ENCODE measurements at places on chromosomes 12 and 14.

DNA sequence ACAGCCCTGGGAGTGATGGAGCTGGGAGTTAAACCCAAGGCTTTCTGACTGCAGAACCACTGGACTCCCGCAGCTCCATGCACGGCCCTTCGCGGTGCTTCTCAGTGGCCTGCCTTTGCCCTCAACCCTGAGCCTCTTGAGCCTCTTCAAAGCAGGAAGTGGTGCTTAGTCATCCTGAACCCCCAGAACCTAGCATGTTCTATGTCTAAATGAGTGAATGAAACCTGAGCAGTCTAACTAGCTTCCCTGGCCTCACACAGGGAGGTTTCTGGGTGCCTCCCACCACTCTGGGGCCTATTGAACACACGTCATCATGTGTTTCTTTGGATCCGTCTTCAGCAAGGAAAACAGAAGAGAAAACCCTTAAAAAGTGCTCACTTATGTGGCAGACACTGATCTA lies 117.9 kb upstream of the SFSWAP start:
- DNase-seq, result peak; percentile 9

- DNase-seq, result peak; percentile 77
These were observed 57.9 kb downstream of the TRPV4 start for GRCh38 chr12:109775172-109775881.

- DNase-seq, result no peak
These were observed 305.6 kb downstream of the RAD51B start for GRCh38 chr14:68124979-68125731.

DNA sequence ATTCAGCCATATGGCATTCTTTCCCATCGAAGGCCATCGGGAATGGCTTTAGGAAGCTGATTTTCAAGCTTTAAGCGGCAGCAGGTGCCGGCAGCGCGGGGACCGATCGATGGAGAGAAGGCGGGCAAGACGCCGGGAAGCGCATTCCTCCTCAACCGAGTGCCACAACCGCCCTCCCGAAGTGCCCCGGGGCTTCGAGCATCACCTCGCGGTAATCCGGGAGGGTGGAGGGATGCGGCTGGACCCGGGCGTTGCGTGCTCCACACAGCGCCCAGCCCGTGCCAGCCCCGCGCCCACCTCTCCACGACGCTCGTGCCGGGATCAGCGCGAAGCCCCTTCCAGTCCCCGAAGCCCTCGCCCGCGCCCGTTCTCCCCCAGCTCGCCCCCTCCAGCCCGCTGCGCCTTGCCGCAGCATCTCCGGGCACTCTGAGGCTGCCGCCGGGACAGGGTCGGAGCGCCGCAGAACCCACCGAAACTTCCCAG lies 3.2 kb downstream of the USP44 start:
- DNase-seq, result peak; percentile 38

GRCh38 chr14:58258156-58258555 lies 13.5 kb downstream of the PSMA3 start:
- no peak for DNase-seq

- DNase-seq, result no peak
These were observed 213.6 kb downstream of the KIF26A start for GRCh38 chr14:104351849-104352492.

GRCh38 chr12:118102070-118102469 lies 1.7 kb downstream of the VSIG10 start:
- no peak for DNase-seq

GRCh38 chr12:6684609-6685008 lies 4.6 kb downstream of the ZNF384 start:
- peak; percentile 45 for DNase-seq

- no peak for DNase-seq
These were observed 228.6 kb upstream of the RTL1 start for GRCh38 chr14:101132051-101132571.

GRCh38 chr12:100138803-100139098 lies 3.9 kb downstream of the BLTP3B start:
- DNase-seq, result no peak

GRCh38 chr12:20211981-20212421 lies 156.3 kb upstream of the PDE3A start:
- no peak for DNase-seq

GRCh38 chr12:86729739-86730138 lies 473.5 kb upstream of the MGAT4C start:
- DNase-seq, result no peak

DNA sequence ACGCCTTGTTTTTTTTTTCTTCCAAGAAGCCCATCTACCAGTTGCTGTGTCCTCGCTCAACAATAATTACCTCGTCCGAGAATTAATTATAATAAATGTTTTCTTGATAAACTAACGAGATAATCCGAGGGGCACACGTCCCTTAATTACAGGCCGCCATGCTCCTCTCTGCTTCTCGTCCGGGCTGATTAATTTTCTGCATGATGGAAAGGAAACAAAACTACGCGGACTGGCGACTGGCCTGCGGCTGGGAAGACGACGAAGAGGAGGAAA lies 2.2 kb downstream of the OTX2 start:
- no peak for DNase-seq

- DNase-seq, result peak; percentile 15
These were observed 1.4 kb upstream of the PHC1 start for GRCh38 chr12:8912914-8913313.

DNA sequence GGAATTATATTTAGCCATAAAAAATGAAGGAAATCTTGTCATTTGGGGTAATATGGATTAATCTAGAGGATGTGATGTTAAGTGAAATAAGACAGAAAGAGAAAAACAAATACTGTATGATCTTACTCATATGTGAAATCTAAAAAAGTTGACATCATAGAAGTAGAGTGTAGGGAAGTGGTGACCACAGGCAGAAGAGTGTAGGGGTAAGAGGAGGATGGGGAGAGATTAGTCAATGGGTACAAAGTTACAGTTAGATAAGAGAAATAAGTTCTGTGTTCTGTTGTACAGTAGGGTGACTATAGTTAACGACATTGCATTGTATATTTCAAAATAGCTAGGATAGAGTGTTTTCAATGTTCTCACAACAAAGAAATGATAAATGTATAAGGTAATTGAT lies 87.0 kb downstream of the TSHR start:
- DNase-seq, result no peak

- DNase-seq, result peak; percentile 50
These were observed 66.2 kb upstream of the GPR68 start for GRCh38 chr14:91310606-91311283.

DNA sequence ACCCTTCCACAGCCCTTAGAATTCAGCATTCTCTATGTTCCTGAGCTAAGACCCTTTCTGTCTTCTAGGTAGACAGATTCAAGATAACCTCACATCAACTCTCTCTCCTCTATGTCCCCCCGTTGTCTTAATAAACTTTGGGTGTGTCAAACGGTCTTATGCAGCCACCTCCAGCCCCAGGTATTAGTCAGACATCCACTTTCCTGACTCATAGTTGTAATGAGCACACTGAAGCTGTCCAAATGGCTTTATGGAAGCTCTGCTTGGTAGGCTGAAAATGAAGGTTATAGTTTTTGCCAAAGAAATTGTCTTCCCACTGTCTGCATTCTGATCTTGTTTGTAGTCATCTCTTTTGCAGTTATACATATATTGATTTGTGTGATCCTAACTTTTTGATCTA lies 482.0 kb downstream of the RMST start:
- no peak for DNase-seq

- DNase-seq, result no peak
These were observed 32.3 kb downstream of the PLEKHG3 start for GRCh38 chr14:64736271-64737169.

DNA sequence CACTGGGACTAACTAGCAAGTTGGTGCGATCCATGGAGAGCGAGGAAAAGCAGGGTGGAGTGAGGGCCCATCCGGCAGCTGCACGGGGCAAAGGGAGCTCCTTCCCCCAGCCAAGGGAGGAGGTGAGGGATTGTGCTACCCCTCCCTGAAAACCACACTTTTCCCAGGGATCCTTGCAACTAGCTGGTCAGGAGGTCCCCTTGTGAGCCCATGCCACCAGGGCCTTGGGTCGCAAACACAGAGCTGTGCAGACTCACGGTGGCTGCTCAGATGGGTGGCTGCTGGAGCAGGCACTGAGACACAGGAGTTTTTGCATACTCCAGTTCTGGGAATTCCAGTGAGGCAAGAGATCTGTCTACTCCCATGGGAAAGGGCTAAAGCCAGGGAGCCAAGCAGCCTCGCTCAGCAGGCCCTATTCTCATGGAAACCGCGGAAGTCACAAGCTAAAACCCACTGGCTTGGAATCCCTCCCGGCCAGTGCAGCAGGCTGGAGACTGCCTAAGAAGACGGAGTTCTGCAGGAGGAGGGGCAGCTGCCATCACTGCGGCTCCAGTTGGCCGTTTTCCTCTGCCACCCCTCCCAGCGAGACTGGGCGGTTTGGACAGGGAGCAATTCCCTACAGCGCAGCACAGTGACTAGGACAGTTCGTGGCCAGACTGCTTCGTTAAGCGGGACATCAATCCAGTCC lies 10.9 kb upstream of the ZNF705A start:
- no peak for DNase-seq

DNA sequence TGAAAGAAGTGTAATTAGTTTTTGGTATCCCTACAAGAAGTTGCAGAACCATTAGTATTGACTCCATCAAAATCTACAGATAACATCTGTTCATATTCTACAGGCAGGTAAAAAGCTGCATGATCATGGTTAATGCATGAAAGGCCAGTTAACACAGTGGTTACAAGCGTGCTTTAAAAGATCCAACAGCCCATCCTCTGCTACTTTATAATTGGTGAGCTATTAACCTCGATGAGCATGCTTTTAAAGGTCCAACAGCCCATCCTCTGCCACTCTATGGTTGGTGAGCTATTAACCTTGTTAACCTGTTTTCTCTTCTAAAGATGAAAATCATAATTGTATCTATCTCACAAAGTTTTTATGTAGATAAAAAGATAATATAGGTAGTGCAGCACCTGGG lies 289.3 kb downstream of the DUSP6 start:
- DNase-seq, result no peak

GRCh38 chr12:124515981-124516380 lies 51.4 kb downstream of the NCOR2 start:
- no peak for DNase-seq

GRCh38 chr14:95700221-95700976 lies 13.5 kb downstream of the TCL1A start:
- no peak for DNase-seq

DNA sequence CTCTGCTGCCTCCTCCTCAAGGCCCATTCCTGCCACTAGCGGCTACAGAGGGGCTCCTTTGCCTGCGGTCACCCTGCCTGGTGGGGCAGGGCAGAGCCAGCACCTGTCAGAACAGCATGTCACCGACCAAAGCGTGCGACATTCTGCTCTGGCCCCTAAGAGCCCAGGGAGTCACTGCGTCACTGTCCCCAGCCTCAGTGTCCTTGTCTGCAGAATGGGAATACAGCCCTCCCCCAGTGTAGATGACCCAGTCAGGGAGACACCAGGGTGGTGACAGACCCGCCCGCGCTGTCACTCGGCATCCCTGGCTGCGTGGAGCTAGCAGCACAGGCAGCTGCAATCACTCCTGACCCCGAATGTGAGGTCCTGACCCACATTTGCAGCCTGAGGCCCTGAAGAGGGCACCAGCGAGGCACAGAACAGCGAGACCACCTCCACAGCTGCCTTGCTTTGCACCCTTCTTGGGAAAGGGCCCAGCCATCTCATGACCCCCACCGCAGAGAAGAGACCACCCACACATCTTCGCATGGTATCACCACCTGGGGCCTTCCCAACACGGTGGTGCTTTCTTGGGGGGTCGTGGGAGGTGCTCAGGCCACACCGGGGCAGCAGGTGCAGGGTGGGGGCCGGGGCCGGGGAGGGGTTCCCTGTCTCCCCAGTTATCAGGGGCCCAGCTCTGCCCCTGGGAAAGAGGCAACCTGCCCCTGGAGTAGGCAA lies 2.5 kb downstream of the AHNAK2 start:
- peak; percentile 26 for DNase-seq

GRCh38 chr12:100061814-100062213 lies 77.1 kb upstream of the ANKS1B start:
- DNase-seq, result no peak

DNA sequence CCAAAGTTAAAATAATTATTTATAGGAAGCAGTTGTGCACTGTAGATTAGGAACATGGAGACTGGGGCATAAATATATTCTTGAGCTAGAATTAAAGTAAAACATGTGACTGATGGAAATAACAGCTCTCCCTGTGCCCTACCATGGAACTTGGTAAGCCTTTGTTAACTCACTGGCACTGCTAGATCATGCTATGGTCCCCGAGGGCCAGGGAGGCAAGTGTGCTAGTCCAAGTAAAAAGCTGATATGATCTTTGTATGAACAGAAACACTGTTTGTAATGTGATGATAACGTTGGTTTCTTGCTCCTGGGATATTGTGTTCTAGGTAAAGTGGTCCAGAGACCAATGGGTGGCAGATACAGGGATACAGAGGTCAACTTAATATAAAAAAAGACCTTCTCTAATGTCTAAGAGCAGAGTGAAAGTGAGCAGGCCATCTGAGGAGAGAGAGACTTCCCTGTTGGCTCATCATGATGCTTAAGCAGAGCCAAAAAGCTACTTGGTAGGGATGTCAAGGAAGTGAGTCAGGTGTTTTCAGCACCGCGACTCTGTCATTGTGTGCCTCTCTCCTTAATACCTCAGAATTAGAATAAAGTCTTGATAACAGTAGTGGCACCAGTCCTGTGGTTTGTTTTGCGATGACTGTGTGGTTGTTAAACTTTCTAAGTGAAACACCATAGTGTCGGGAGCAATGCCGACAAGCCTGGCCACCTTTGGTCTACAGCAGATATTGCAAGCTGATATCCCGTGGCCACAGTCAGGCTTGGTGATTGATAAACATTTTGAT lies 27.6 kb downstream of the BICD1 start:
- DNase-seq, result peak; percentile 59

GRCh38 chr12:114794049-114794558 lies 110.1 kb upstream of the TBX3 start:
- no peak for DNase-seq

- DNase-seq, result no peak
These were observed 5.7 kb downstream of the KRT73 start for GRCh38 chr12:52612431-52613383.

GRCh38 chr14:102351023-102351422 lies 11.7 kb downstream of the CINP start:
- no peak for DNase-seq

DNA sequence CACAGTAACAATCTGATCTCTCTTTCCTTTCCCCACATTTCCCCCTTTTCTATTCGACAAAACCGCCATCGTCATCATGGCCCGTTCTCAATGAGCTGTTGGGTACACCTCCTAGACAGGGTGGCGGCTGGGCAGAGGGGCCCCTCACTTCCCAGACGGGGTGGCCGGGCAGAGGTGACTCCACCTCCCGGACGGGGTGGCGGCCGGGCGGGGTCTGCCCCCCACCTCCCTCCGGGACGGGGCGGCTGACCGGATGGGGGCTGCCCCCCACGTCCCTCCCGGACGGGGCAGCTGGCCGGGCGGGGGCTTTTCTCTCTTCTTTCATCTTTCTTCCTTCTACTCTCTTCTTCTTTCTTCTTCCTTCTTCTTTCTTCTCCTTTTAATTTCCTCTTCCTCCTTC lies 1.3 kb upstream of the NUBPL start:
- DNase-seq, result no peak

Measured in CD4-positive, alpha-beta T cell treated with Interleukin-6 for 4 hours (primary cell).